ENCODE measurements at places on chromosomes 7 and 10.

DNA sequence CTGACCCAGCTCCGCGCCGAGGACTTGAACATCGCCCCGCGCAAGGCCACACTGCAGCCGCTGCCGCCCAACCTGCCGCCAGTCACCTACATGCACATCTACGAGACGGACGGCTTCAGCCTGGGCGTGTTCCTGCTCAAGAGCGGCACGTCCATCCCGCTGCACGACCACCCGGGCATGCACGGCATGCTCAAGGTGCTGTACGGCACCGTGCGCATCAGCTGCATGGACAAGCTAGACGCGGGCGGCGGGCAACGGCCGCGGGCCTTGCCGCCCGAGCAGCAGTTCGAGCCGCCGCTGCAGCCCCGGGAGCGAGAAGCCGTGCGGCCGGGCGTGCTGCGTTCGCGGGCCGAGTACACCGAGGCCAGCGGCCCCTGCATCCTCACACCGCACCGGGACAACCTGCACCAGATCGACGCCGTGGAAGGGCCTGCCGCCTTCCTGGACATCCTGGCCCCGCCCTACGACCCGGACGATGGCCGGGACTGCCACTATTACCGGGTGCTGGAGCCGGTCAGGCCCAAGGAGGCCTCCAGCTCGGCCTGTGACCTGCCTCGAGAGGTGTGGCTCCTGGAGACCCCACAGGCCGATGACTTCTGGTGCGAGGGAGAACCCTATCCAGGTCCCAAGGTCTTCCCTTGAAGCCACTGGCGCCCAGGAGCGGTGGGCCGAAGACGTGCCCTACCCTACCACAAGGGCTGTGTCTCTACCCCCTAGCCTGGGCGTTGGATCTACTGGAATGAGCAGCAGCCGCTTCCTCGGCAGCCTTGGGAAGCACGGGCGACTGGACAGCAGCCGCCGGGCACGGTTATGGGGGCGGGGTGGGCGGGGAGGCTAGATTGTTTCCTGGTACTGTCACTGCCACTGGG, 945 bp downstream of the ADO start:
- DNase-seq, result no peak

GRCh38 chr10:62735464-62736167, 68.9 kb upstream of the ADO start:
- DNase-seq, result no peak

GRCh38 chr7:36670585-36671431, 53.5 kb downstream of the AOAH start:
- DNase-seq, result peak; percentile 46

DNA sequence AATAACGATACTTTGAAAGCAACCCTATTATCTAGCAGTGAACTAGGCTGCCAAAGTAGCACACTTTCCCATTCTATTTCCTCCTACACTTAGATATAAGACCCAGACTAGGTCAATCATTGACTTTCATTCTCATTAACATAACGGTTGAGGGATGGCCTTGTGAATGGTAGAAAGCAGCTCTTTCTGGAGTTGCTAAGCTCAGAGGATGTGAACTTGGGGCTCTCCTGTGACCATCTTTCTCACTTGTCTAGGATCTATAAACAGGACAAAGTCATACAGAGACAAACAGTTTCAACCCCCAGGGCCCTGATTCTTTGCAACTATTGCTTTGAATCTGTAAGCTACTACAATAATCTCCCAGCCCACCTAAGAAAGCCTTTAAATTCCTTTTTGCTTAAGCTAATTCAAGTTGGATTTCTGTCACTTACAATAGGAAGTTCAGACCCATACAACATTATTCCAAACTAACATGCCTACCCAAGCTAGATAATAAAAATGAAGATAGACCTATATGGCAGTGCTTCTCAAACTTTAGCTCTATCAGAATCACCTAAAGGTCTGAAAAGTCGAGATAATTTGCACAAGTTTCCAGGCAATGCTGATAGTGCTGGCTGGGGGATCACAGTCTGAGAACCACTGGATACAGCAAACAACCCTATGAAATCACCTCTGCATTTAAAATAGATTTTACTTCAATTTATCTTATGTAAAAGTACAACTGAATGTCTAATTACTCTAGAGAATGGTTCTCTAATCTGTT, 16.7 kb downstream of the P4HA1 start:
- DNase-seq, result no peak
